Stimulated activated CD4-positive, alpha-beta T cell treated with anti-CD3 and anti-CD28 coated beads, Interleukin-1b, Interleukin-23, amount 100 ng/mL, for 24 hours (primary cell): ENCODE measurements at places on chromosomes 3 and 15.

DNA sequence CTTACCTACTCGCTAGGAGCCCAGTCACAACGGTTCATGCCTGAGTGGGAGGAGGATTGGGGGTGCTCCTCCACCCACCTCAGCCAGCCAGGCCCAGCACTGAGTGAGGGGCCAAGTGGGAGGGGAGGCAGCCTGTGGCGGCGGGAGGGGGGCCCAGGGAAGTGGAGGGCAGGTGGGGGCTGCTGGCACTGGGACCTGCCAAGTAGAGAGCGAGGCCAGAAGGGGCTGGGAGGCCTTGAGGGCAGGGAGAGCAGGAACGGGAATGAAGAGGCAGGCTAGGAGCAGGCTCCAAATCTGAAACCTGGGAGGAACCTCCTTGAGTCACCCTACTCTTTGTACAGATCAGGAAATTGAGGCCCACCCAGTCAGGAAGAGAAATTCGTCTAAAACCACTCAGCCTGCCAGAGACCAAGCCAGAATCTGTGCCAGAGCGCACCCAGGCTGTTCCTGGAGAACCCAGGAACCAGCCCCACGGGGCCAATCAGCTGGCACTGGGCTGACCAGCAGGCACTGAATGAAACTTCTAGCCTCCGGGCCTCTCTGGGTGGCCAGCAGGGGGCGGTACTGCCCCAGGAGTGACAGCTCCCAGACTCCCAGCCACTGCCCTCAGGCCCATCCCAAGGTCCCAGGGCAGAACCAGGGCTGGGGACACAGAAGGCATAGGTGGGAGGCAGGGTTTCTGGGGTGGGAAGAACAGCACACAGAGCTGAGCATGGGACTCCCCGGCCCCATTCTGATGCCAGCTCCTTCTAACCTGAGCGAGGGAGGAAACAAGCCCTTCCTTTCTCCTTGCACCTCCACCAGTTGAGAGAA is 14.8 kb upstream of the CYP11A1 start:
- peak; percentile 61 for DNase-seq

- no peak for DNase-seq
These were observed 52.9 kb upstream of the MYZAP start for GRCh38 chr15:57538821-57539220.

- DNase-seq: no peak
These were observed 20.7 kb downstream of the POPDC2 start for GRCh38 chr3:119639494-119640350.

DNA sequence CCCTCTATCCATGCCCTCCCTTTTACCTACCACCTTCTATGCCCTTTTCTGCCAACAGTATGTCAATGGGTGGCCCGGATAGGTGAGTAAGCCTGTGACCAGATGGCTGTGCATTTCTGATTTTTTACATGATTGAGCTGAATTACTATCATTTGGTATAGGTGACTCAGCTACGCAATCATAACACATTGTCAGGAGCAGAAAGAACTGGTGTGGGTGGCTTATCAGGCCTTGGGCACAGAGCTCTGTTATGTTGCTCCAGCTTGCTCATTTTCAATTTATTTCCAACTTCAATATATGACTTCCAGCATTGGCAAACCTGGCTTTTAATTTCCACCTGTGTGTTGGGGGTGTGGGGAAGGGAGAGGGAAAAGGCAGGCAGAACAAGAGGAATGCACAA is 86.6 kb upstream of the AGBL1 start:
- DNase-seq: no peak

GRCh38 chr3:194867270-194867983 is 181.7 kb downstream of the FAM43A start:
- no peak for DNase-seq

- DNase-seq: no peak
These were observed 147.9 kb upstream of the THBS1 start for GRCh38 chr15:39432912-39433348.

GRCh38 chr3:114496874-114497273 is 203.0 kb downstream of the TIGIT start:
- DNase-seq: no peak
